K562 (cell line): ENCODE measurements at places on chromosomes 3 and 15.

DNA sequence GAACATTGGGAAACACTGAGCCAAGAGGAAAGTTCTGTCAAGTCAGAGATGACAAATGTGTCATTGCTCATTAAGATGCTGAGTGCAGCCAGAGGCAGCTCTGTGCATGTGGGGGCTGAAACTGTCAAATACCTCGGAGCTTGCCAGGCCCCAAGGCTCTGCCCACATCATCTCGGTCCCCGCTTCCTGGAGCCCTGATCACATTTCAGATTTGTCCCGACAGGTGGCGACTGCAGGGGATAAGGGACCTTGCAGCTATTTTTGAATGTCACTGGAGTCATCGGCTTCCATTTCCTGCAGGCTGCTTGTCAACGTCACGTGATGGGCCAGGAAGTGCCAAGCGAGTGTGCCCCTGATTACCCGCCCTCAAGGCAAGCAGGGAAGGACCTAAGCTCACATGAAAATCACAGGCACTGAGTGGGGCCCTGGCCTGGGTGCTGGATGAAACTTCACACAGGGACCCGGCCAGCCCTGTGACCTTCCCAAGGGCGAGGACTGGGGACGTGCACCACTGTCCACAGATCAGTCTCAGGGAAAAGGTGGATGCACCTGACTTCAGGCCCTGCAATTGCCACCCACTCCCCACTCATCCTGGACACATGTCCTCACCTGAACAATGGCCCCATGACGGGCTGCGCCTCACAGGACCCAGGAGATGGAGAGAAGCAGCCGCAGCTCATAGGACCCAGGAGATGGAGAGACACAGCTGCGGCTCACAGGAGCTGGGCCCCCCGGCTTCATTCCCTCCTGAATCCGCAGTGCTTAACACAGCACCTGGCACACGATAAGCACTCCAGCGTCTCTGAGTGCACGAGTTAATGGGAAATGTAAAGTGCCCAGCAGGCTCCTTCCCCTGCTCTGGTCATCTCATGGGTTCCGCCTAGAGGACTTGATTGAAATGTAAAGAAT lies 73.4 kb downstream of the NUP210 start:
- no peak for DNase-seq

DNA sequence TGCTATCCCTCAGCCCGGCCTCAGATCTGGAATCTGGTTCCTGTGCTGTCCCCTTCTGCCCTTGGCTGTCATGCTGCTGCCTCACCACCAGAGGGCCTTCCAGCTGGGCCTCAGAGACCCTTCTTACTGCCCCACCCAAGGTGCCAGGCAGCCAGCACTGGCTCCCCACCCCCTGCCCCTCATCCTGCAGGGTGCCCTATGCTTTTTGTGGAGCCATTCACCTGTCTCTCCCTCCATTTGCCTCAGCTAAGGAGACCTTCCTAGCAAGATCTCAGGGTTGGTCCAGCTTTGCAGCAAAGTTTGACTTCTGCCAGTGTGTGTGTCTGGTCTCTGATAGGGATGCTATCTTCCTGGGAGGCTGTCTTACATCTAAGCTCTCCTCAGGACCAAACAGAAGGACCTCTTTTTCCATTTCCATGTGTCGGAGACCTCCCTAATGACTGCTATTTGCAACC lies 1.9 kb upstream of the VWA5B2 start:
- peak; percentile 80 for DNase-seq

DNA sequence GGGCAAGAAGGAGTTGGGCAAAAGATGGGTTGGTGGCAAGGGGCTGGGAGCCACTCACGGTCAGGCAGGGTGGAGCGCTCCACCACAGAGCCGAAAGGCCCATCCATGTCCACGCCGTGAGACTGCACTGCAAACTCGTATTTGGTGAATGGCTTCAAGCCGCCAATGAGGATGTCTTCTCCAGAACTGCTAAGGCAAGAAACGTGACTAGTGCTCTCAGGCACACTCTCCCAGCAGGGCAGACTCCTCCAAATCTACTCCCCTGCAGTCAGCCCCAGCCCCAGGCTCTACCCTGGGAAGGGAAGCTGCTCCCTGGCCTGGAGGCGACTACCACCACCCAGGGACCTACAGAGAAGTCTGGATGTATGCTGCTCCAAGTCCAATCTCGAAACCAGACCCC lies 11.4 kb upstream of the IGDCC3 start:
- DNase-seq = no peak

DNA sequence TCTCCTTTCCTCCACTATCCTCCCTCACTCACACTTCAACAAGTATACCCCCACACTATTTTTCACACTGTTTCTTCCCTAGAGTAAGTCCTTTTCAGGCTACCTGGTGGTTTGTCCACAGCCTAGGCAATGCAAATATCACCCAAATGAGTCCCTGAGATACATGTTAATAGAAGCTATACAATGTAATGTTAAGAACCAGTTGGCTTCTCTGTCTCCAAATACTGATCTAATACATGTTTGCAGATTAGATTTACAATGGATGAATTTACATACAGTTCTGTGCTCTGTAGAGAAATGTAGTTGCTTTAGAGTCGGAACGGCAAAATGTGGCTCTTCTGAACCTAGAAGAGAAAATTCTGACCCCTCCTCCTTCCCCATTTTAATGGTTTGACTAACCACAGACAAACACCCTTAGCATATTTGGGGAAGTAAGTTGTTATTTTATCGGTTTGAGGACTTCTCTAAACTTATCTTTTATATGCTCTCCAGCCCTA lies 63.6 kb upstream of the MBNL1 start:
- DNase-seq = no peak

DNA sequence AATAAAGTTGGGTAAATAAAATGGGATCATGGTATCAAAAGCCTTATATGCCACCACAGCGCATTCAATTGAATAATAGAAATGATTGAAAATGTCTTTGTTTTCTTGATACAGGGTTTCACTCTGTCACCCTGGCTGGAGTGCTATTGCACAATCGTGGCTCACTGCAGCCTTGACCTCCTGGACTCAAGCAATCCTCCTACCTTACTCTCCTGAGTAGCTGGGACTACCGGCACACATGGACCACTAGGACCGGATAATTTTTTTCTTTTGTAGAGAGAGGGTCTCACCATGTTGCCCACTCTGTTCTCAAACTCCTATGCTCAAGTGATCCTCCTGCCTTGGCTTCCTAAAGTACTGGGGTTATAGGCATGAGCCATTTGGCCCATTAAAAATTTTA lies 33.8 kb upstream of the BBX start:
- no peak for DNase-seq

- DNase-seq = no peak
These were observed 387.6 kb downstream of the ROBO2 start for GRCh38 chr3:77427528-77427927.

DNA sequence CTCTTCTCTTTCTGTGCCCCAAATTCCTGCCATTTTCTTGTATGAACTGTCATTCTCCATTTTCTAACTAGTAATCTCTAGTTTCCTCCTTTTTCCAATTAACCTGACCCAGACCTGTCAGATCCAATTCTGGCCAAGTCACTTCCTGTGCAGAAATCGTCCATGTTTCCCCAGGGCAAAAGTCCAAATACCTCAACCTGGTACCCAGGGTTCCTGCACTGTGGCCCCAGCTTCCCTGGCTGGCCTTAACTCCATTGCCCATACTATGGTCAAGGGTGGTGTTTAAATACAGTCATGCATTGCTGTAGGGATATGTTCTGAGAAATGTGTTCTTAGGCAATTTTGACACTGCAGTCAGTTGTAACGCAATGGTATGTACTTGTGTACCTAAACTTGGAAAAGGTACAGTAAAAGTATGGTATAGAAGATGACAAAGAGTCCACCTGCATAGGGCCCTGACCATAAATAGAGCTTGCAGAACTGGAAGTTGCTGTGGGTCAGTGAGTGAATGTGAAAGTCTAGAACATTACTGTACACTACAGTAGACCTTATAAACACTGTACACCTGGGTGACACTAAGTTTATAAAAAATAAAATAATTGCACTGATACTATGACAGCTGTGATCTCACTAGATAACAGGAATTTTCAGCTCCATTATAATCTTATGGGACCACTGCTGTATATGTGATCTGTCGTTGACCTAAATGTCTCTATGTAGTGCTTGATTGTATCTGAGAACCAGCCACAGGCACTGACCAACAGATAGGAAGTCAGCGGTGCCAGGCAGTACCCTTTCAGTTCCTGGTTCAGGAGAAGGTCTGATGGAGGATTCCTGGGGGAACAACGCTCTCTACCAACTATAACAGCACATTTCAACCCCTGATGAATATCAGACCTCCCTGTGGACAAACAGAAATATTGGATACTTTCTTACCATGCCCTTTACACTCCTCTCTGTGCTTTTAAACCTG lies 336.1 kb upstream of the PROK2 start:
- DNase-seq = no peak

DNA sequence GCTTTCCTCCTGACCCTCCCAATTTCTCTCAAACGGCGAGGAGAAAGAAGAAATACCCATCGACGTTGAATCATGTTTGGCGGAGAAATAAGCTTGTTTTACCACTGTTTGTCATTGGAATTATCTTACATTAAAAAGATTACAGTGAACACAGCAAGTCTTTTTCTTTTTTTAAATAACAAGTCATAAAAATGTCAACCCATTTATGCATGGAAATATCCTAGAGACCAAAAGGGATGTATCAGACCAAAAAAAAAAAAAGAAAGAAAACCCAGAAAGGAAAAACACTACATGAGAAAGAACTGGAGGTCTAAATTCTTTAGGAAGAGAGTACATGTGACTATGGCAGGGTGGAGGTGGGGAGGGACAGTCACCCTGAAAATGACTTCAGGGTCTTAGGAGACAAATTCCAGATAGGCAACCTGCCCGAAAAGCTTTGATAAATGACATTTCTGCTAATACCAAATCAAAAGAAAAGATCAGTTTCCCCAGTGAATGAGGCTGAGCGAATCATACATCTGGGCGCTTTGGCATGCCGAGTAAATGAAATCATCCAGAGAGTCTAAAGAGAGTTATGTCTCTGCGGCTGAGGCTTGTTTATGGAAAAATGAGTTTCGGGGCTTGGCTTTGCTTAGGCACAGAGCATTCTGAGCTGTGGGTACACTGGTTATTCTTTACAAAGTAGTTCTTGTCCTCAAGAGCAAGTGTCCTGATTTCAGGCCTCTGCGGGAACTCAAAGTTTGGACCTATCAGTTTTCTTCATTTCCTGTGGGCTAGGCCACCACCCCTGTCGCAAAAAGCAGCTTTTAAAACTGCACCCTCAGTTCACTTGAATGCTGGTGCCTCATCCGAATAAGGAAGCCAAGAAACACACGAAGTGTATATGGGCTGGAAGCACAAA lies 110.1 kb upstream of the TGFBR2 start:
- no peak for DNase-seq
